ENCODE measurements at places on chromosomes 1 and 21. TPM values are rescaled to one million over a fixed set of nuclear protein-coding genes. Genes with fewer than 3 reads are reported as not detected.

Gene SOX13
- 13.5 TPM for total RNA-seq

Gene FCGR1A
- total RNA-seq, result not detected

Gene JAK1
- 140 TPM for total RNA-seq

Gene ACTL8
- 1.5 TPM for total RNA-seq

Gene PSRC1
- 25.9 TPM for total RNA-seq

Gene CYB561D1
- total RNA-seq, result 3.8 TPM

Gene HAO2
- total RNA-seq, result not detected

Gene HIVEP3
- 3.3 TPM for total RNA-seq

Gene NUDT4B
- total RNA-seq, result 0.35 TPM

Gene CEP350
- total RNA-seq, result 10.0 TPM

Gene JAM2
- total RNA-seq, result not detected

Gene RIMKLA
- 0.84 TPM for total RNA-seq
